Thoracic aorta (tissue), 2 donors: ENCODE measurements at places on chromosomes 2 and 18.

GRCh38 chr2:176099728-176100546, at the start of gene HOXD12:
HOXD12 (plus strand) TSS chr2:176099795; CDS start chr2:176099802, 7 bp downstream.
- H3K27me3 ChIP-seq, result peaks cover 74% of the 10 kb centered on the region
- no peak within 1 kb of the TSS for H3K27ac ChIP-seq
- no peak within 1 kb of the TSS for H3K4me3 ChIP-seq
- H3K36me3 ChIP-seq, result no peaks in the 10 kb centered on the region
- H3K4me1 ChIP-seq, result peaks cover 23% of the 10 kb centered on the region
- DNase-seq, result no peak

DNA sequence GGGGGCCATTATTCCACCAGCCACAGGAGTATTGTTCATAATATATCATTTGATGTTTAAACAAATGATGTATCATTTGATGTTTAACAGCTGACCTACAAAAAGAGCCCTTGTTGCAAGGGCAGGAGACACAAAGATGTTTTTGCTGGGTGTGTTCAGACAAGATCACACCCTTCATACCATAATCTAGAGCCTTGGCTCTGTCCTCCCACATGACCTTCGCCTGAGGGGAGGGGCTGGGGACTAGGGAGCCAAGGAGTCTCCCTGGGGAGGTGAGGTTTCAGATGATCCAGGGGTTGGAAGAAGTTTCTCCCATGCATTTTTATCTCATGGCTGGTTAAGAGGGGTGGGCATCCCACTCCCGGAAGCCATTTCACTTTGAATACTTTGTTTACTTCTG, 33.5 kb downstream of the CDC42EP3 start:
- H3K36me3 ChIP-seq, result no peaks in the 10 kb centered on the region
- no peak for DNase-seq

- no peak overlapping the region for H3K4me3 ChIP-seq
- H3K27me3 ChIP-seq, result no peaks in the 10 kb centered on the region
- no peak for DNase-seq
- no peaks in the 10 kb centered on the region for H3K4me1 ChIP-seq
- no peak overlapping the region for H3K27ac ChIP-seq
- no peaks in the 10 kb centered on the region for H3K36me3 ChIP-seq
Observed at GRCh38 chr2:45806563-45807358, 155.3 kb downstream of the PRKCE start.

- DNase-seq, result no peak
- no peak overlapping the region for H3K27ac ChIP-seq
- no peaks in the 10 kb centered on the region for H3K36me3 ChIP-seq
- H3K4me3 ChIP-seq, result no peak overlapping the region
- no peaks in the 10 kb centered on the region for H3K27me3 ChIP-seq
Observed at GRCh38 chr18:13455471-13455870, 236.9 kb downstream of the LDLRAD4 start.

GRCh38 chr18:59640721-59641120, 56.5 kb downstream of the CCBE1 start:
- no peak overlapping the region for H3K27ac ChIP-seq
- no peaks in the 10 kb centered on the region for H3K4me1 ChIP-seq
- no peaks in the 10 kb centered on the region for H3K27me3 ChIP-seq
- no peak for DNase-seq
- no peaks in the 10 kb centered on the region for H3K36me3 ChIP-seq
- H3K4me3 ChIP-seq, result no peak overlapping the region
